ENCODE measurements at places on chromosomes 5 and 9.

GRCh38 chr9:92196400-92196799, 81.2 kb upstream of the SPTLC1 start:
- DNase-seq, result no peak

DNA sequence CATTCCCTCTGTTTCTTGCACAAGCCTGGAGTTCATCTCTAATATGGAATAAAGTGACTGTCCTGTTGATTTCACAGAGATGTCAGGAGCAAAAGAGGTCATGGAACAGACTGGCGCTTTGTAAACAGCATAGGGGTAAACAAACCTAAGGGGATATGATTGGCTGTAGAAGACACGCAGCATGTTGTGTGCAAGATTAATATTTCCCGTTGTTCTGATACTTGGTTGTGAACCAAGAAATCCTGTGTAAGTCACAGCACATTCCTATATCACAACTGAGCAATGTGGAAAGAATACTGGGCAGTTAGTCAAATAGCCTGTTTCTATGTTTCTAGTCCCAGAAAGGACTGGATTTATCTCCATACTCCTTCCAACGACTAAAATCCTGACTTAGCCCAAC, 3.2 kb downstream of the ADAMTS12 start:
- peak; percentile 56 for DNase-seq

DNA sequence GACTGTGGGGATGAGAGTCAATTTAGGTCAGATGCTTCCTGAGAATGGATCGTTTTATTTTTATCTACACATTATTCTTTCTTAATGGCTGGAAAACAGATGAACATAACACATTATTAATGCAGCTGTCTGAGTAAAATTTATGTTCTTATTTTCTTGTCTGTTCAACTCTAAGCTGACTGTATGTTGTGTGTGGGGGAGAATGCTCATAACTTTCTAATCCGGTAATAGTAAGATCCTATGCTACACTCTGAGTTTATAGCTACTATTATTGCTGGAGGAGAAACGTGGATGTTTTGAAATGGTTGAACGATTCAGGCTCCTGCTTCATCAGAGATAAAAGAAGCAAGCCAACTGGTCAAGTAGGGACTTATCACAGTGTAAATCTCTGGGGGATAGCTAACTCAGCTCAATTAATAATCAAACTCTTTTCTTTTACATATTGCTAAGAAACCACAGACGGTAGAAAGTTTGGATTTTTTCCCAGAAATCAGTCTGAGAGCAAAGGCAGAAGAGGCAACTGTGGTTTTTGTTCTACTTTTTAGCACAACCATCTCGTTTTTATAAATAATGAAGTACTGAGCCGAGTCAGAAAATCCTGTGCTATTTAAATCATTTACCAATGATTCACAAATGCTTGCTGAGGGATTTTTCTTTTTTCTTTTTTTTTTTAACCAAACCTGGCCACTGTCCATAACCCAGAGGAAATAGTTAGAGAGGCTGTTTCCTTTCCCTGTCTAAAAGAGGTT, 265.0 kb upstream of the FAM174A start:
- DNase-seq, result no peak

DNA sequence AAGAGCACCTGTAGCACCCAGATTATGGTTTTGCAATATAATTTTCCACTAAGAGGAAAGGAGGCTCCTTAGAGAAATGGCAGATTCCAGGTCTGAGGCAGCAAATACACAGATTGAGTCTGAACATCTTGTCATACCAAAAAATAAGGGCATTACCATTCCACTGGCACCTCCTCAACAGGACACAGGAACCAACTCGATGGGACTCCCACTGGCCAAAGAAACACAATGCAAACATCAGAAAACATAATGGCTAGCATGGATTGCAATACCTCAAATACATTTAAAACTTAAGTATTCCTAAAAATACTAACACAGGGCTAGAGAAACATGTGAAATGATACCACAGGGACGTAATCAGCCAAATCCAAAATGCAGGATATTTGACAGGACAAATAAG, 12.4 kb upstream of the RANBP17 start:
- DNase-seq, result no peak

GRCh38 chr9:84554069-84554664, 115.4 kb upstream of the NTRK2 start:
- DNase-seq, result no peak

GRCh38 chr9:132008855-132009812, 70.5 kb downstream of the MED27 start:
- DNase-seq, result no peak
